ENCODE measurements at places on chromosomes 1 and 21.

DNA sequence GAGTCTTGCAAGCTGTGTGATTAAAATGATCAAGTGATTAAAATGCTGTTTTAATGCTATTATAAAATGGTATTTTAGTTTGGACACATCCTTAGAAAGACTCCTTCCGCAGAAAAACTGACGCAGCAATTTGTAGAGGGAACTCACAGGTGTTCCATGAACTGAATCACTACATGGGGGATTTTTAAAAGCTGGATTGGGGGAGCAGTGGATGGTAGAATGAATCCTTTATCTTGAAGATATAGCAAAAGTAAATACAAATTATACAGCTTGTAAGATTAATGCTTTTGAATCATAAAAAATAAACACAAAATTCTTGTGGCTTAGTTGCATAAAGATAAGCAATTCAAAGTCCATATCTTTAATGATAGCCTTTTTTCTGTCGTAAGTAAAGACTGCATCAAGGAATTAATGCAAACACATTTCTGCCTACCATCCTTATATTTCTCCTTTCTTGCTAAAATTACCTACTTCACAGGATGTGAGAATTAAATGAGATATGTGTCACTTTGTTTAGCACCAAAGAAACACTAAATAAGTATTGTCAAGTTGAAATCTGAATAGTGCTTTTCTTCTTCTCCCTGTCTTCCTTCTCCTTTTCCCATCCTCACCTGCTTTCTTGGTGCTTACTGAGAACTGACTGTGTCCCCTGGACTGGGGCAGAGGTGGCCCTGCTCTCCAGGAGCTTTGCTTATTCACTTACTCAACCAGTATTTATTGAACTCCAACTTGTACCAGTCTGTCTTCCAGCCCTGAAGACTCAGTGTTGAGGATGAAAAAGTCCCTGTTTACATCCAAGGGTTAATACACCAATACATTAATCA, 61.5 kb upstream of the F3 start:
- no peak for DNase-seq

DNA sequence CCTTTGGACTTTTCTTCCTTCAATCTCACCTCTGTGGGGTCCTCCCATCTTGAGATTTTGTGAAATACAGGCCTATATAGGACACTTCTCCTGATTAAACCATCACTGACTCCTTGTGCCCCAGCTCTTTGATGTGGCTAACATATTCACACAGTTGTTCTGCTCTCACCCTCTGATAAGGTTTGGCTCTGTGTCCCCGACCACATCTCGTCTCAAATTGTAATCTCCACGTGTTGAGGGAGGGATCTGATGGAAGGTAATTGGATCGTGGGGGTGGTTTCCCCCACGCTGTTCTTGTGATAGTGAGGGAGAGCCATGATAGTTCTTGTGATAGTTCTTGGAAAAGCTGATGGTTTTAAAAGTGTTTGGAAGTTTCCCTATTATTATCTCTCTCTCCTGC, 19.7 kb downstream of the LRRC7 start:
- no peak for DNase-seq

GRCh38 chr1:160406131-160406968, 6.0 kb downstream of the VANGL2 start:
- DNase-seq = no peak

DNA sequence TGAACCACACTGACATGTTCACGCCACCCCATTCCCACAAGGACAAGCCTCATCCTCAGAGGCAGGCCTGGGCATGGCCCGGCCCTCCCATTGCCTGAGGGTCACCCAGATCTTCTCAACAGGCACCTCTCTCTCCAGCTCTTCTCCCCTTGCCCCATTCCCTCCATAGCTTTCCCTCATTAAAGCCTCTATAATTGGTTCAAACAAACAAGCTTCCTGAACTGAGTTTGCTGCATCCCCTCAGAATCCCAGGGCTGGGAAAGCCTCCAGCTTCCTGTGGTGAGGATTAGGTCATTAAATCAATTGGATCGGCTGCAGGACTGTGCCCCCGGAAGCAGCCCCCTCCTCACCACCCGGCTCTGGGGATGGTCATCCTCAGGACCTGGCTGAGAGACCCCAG, 18.9 kb downstream of the CTNNBIP1 start:
- DNase-seq = no peak

DNA sequence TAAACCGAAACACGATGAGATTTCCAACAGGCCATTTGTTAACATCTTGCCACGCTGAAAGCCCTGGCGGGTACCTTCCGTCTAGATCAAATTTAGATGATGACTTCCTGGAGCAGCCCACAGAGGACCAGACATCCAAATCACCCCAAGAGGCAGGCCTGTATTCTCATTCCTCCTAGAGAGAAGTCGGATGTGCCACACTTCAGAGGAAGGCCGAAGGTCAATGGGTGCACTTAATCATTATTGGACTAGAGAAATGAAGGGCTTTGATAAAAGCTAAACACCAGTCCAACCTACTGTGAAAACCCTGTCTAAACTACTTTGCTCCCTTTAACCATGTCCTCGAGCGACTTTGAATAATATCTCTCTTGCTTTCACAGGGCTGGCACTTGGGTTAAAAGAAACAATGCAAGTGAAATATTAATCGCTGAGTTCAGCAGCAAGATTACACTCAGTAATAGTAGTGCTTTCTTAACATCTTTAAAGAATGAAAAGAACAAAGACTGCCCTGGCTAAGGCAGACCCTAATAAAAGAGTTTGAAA, 76.5 kb downstream of the BCAR3 start:
- no peak for DNase-seq

- DNase-seq = no peak
These were observed 38.3 kb downstream of the ELK4 start for GRCh38 chr1:205593532-205593931.

DNA sequence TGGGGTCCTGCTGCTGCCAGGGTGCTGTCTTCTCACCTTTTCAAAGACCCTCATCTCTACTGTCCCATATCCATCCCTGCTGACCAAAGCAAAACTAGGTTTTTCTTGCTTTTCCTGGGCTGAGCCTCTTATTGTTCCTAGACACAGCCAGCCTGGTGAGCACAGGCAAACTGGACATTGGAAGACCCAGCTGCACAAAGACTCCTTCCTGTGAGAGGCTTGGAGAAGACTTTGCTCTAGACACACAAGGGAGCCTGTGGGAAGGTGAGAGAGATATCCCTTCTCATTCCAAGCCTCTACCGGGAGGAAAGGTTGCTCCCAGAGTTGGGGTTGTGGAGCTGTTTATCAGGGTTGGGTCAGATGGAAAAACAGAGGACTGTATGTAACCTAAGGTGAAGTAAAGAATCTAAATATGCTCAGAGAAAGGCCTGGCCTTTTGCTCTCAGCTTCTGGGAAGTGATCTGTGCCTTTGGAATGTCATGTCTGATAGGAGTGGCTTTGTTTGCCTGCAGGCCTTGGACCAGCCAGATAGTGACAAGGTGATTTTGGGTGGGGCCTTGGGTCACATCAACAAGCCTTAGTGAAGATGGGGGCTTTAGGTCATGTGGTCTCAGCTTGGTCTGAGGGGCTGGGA, 87.6 kb upstream of the RUNX1 start:
- no peak for DNase-seq

DNA sequence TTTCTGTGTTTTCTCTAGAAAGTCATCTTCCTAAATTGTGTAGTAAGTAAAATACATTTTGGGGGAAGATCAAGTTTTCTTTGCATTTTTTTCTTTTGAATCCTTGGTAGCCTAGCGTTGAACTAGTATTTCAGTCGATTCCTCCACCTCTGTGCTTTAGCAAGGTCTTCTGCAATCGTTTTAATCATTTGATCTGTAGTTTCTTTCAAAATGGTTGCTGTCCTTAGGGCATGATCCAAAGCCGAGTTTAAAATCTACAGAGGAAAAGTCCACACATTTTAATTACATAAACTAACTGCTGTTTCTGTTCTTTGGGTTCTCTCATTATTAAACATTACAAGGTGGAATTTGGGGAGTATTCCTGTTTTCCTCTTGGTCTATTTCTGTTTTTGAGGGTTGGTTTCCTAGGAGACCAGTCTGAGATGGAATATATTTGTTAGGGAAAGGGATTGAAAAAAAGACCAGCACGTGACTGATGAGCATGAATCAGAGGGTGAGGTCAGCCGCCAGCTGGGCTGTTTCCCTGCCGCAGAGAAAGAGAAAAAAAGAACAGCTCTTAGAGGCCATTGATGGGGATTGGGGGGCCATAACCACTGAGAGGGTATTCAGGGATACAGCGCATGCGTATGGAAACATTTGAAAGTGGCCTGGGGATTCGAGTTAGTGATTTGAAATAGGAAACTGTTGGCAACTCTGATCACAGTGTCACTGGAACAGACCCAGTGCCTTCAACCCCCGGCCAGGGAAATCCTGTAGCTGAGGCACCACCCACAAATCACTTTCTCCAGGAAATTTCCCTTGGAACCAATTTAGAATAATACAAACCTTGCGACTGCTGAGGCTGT, 40.6 kb downstream of the AKNAD1 start:
- no peak for DNase-seq

- DNase-seq = no peak
These were observed 249.8 kb downstream of the SETD4 start for GRCh38 chr21:35810431-35810970.

GRCh38 chr1:38777464-38777957, 82.1 kb downstream of the RRAGC start:
- DNase-seq = no peak

DNA sequence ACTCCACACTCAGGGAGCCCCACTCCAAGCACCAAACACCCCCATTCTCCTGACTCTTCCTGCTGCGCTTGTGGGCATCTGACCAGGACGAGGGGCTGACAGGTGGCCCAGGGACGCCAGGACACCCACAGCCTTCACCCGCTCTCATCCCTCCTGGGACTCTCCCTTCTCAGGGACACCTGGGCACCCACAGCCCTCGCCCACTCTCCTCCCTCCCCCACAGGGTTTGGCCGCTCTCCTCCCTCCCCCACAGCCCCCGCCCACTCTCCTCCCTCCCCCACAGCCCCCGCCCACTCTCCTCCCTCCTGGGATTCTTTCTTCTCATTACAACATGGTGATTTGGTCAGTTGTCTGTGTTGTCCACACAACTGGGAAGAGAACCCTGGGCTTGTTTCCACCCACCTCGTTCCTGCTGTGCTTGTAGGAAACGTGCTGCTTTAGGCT, 43.4 kb downstream of the PRDM15 start:
- DNase-seq = no peak

GRCh38 chr1:80675454-80675853, 1125.3 kb upstream of the ADGRL2 start:
- no peak for DNase-seq

DNA sequence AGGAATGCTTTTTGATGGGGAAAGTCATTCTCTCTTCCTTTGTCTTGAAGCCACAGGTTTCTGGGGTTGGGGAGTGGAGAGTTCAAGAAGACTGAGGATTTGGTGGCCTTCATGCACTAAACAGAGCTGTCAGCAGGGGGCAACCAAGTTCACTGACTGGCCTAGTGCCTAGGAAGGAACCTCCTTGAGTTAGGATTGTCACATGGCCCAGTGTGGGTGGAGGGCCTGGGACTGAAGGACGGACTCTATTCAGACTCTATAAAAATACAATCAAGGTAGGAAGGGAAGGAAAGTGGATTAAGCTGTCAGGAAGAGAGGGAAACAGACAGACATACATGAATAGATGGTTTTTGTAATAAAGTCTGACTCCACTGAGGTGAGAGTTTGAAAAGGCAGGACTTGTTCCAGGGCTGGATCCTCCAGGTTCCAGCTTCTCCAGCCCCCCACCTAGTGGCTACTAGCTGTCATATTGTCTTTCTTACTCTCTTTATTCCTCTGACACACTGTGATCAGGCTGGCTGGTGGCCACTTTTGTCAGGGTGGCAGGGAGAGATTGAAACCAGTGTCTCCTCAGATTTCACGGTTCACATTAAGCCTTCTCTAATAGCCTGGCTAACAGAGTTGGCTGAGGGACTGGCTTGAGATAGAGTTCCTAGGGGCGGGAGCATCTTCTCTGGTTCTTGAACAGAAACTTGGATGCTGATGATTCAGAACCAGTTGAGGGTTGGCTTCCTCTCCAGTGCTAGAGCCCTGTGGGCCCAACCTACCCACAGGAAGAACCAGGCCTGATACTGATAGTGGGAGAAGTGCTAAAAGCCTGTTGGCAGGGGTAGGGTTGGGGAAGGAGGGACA, 4.1 kb upstream of the SH3BGRL3 start:
- DNase-seq = peak; percentile 80

DNA sequence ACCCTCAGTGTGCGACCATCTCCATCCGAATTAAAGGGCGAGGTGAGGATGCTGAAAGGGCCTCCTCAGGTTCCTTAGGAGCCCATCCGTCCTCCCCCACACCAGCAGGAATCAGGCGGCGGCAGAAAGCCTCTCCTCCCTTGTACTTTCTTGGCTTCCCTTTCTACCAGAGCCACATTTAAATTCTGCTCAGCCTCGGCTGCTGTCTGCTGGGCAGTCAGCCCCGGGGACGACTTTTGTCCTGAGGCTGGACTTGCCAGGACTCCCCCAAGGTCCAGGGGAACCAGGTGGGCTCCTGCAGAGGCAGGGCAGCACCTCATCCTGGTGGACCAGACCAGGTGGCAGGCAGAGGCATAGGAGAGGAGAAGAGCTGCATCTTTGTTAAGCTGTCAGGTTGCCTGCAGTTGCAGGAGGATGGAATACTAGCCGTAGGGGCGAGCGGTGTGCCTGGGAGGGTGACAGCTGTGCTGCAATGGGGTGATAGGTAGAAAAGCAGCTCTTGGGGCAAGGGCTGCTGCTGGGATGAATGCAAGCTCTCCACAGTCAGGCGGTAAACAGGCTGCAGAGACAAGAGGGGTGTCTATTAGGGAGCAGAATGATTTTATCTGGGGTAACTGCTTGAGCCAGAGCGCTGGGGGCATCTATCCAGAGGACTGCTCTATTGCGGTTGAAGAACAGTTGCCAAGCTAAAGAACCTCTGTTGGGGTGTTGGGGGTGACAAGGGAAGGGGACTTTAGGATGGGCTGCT, 46.2 kb upstream of the WASF2 start:
- DNase-seq = no peak

- no peak for DNase-seq
These were observed 1084.2 kb upstream of the NCAM2 start for GRCh38 chr21:19914028-19914427.

GRCh38 chr1:51898090-51898734, 19.7 kb upstream of the NRDC start:
- no peak for DNase-seq

DNA sequence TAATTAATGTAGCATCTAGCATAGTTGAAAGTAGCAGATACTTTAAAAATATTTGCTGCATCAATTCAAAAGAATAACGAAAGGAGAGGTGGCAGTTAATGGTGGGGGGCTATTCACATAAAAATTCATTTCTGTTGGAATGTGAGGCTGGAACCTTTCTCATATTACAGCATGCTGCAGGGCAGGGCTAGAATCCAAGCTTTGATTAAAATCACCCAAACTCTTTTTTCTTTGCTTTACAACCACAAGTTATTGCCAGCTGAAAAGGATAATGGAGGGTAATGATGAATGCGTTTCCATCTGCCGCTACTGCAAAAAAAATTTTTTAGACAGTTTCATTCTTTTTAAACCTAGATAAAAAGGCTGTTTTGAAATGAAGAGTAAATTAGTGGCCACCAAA, 9.8 kb downstream of the DISP1 start:
- DNase-seq = no peak

DNA sequence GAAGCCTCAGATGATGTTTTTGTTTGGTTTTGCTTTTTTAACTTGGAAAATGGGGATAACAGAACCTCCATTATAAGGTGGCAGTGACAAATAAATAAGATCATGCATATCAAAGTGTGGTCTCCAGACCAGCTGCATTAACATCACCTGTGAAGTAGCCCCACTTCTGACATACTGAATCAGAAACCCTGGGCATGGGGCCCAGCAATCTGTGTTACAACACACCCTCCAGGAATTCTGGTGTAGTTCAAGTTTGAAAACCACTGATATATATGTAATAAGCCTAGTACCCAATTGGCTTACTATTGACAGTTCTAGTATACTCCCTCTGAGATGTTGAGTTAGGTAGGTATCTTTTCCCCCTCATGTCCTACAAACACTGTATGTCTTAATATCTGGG, 24.1 kb upstream of the RNF19B start:
- no peak for DNase-seq

Data from activated CD4-positive, alpha-beta T cell treated with anti-CD3 and anti-CD28 coated beads for 24 hours (primary cell).